ENCODE measurements at places on chromosomes 12 and 14.

DNA sequence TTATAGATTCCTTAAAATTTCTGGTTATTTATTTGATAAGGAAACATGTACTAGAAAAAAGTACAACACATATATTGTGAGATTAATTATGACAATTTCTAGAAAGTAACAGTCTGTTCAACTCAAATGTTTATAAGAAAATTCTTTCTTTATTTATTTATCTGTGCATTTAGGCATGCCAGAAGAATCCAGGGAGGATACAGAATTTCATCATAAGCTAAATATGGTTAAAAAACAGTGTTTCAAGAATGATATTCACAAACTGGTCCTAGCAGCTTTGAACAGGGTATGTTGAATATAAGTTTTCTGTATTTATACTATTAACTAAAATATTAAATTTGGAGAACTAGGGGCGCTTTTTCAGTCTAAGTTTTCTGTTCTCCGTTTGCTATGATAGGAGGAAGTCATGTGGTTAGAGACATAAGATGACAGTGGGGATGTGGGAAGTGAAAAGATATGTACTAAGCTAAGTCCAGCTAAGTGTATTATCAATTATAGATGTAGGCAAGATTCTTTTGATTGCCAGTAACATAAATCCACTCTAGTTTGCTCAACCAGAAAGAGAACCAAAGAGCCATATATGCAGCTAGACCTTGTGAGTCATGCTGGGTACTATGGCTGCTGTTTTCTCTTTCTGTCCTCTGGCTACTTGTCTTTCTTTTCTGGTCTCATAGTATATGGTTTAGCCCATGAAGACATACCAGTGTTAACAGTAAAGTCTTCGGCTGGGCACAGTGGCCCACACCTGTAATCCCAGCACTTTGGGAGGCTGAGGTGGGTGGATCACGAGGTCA, 39.0 kb downstream of the LRRK2 start:
- no peak for DNase-seq

GRCh38 chr14:86838363-86838762, 1154.6 kb downstream of the GALC start:
- DNase-seq, result peak; percentile 37

GRCh38 chr12:121874071-121874470, 14.5 kb upstream of the PSMD9 start:
- DNase-seq, result no peak

- DNase-seq, result no peak
These were observed 45.1 kb downstream of the ARID2 start for GRCh38 chr12:45774508-45775162.

DNA sequence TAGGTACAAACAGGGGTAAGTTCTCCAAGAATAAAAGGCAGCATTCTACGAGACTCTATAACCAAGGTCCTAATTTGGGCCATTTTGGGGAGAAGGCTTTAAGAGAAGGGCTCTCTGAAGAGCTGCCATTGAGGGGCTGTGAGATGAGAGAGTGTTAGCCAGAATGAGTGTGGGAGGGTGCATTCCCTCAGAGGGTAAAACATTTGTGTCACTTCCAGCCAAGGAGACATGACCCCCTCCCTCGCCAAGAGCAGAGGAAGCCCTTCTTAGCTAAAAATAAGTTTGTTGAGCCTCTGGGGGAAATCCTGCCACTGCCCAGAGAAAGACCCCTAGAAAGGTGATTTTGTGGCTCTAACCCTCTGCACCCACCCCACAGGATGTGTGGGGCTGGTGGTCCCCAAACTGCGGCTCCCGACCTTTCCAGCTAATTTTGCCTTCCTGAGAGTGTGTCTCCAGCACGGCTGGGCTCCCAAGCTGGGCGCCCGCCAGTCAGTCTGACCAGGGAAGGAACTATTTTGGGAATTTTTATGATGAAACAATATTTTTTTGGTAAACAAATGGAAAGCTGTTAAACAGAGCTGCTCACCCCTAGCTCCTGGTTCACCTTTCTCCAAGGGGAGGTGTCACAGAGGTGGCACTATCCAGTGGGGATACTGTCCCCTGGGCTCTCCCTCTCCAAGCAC, 65.9 kb upstream of the JDP2 start:
- DNase-seq, result no peak

GRCh38 chr14:60204104-60204842, 39.1 kb upstream of the DHRS7 start:
- no peak for DNase-seq

DNA sequence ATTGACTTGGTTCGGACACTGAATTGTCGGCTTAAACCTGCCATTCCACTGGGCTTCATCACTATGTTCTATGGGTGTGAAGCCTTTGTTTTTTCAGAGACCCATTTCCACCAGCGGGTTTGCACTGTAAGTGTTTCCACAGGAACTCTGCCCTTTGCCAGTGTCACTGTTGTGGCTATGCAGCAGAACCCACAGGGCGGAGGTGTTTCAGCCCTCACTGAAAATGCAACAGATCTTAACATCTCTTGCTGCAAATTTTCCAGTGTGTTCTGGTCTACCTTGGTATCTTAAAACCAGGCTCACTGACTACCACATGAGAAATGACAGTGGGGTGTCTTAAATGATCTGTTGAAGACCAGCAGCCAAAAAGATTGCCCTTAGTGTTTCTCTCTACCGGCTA, 21.1 kb downstream of the PRKCH start:
- peak; percentile 93 for DNase-seq

Measured in activated CD4-positive, alpha-beta T cell treated with anti-CD3 and anti-CD28 coated beads, Interleukin-2, amount 50 U/mL, for 16 hours (primary cell).